Activated CD4-positive, alpha-beta T cell treated with anti-CD3 and anti-CD28 coated beads, Interleukin-2, amount 50 U/mL, for 16 hours (primary cell): ENCODE measurements at places on chromosomes 6 and 20.
A peak's percentile ranks its signal among the peaks of the same experiment; 100 is the strongest.

DNA sequence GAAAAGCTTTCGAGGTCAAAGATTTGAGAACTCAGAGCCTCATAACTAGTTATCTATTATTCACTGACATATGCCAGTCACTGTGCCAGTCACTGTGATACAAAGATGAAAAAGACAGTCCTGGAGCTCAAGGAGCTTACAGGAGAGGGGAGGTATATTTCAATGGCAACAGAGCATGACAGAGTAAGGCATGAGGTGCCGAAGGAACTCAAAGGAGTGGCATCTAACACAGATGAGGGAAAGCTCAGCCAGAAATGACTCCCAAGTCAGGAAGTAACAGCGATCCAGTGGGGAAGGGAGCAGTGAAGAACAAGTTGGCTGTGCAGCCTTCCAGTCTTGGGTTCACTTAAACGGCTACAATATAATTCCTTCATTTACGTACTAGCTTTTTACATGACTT is 46.6 kb downstream of the DTNBP1 start:
- DNase-seq: no peak

- no peak for DNase-seq
Measured at GRCh38 chr6:42304053-42304712, 86.5 kb upstream of the MRPS10 start.

- no peak for DNase-seq
Measured at GRCh38 chr6:156396791-156397418, 380.3 kb upstream of the ARID1B start.

- no peak for DNase-seq
Measured at GRCh38 chr6:71238351-71238750, 50.3 kb upstream of the OGFRL1 start.

DNA sequence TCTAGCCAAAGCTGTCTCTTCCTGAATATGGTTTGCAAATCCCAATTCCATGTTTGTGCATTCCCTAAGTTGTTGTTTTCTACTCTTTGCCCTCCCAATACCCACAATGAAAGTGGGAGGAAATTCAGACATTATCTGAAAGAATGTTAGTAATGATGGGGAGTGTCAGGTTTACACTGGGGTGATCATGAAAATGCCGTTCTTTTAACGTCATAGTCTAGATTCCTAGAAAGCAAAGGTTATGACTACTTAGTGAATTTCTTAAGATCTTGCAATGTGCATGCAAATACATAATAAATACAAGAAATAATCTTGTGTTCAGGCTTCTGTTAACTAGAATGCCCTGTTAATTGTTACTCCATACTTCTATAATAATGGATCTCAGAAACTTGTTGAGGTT is 101.0 kb downstream of the LCA5 start:
- no peak for DNase-seq

- DNase-seq: no peak
Measured at GRCh38 chr6:112443179-112444065, 96.3 kb downstream of the RFPL4B start.

- DNase-seq: no peak
Measured at GRCh38 chr6:155275808-155276480, 12.1 kb downstream of the CLDN20 start.

DNA sequence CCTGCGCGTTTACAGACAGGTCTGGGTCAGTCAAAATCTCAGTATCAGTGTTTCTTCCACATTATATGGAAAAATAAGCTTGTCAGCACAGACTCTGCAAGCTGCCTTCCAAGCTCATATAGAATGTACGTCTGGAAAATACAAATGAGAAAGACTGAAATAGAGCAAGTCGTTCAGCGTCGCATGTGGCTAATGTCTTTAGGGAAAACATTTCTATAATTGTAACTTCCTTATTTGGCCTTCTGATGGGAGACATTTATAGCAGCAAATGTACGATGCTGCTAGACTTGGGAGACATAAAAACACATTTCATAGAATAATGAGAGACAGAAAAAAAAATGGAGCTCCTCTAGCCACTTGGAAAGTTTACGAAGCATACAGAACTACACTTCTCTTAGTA is 122.2 kb downstream of the KIF16B start:
- no peak for DNase-seq

DNA sequence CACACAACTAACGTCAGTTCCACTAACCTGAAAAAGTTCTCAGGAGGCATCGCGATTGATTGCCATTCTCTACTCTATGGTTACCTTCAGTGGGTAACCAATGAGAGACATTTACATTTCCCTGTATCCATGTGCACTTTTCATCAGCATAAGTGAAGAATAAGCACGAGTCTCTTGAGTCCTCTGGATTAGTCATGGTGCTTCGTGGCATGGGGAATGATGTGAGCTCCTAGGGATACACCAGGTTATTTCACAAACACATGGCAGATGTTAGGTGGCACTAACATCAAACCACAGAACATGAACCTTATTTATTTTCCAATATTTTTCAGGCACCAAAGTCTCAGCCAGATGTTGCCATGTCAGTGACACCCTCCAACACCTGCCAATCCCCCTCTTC is 64.0 kb downstream of the FYN start:
- no peak for DNase-seq

- DNase-seq: no peak
Measured at GRCh38 chr20:4260102-4260501, 244.7 kb upstream of the RNF24 start.

DNA sequence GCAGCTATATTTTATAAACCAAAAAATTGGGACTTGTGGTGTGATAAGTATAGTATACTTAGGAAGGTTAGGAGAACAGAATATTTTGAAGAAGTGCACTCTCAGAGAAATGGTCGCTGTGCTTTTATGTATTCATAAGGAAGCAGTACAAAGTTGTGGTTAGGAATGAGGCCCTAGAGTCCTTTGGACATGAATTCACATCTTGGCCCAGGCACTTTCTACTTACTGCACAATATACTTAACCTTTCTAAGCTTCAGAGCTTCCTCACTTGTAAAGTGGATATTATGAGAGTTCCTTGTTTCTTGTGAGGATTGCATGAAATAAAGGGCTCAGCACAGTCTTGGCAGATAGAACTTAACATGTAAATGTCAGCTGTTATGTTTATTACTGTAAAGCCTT is 21.0 kb upstream of the SERINC3 start:
- DNase-seq: no peak

DNA sequence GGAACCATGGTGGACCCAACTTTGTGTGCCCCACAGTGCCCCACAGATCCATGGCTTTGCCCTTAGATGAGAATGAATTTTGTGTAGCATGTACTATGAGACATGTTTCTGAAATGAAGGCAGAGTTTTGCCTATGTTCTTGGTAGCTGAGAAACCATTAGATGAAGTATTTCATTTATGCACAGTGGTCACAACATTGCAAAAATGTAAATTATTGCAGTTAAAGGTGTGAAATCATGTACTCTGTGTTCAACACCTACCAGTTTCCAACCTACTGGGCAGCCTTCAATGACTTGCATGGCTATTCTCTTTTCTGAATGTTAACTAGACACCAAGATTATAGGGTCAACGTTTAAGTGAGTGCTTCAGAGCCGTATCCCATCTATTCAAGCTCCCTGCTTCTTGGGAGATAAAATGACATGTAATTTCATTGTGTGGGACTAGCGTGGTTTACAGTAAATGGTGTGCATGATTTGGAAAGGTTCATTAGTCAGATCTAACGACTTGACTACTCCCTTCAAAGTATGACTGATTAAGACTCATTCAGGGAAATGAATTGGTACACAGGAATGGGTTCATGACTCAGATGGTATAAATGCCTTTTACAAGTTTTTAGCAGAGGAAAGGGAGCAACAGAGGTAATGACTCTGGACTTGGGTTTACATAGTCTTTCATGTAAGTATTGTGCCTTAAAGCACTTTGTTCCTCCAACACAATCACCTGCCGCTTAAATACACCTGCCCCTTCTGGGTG is 106.1 kb upstream of the AKIRIN2 start:
- peak; percentile 93 for DNase-seq

- peak; percentile 58 for DNase-seq
Measured at GRCh38 chr20:32301719-32302506, 24.5 kb downstream of the KIF3B start.

- no peak for DNase-seq
Measured at GRCh38 chr6:169320013-169320412, 66.4 kb upstream of the THBS2 start.

- no peak for DNase-seq
Measured at GRCh38 chr20:10843146-10843711, 169.4 kb upstream of the JAG1 start.

- peak; percentile 16 for DNase-seq
Measured at GRCh38 chr20:10336959-10337729, 96.9 kb downstream of the MKKS start.

DNA sequence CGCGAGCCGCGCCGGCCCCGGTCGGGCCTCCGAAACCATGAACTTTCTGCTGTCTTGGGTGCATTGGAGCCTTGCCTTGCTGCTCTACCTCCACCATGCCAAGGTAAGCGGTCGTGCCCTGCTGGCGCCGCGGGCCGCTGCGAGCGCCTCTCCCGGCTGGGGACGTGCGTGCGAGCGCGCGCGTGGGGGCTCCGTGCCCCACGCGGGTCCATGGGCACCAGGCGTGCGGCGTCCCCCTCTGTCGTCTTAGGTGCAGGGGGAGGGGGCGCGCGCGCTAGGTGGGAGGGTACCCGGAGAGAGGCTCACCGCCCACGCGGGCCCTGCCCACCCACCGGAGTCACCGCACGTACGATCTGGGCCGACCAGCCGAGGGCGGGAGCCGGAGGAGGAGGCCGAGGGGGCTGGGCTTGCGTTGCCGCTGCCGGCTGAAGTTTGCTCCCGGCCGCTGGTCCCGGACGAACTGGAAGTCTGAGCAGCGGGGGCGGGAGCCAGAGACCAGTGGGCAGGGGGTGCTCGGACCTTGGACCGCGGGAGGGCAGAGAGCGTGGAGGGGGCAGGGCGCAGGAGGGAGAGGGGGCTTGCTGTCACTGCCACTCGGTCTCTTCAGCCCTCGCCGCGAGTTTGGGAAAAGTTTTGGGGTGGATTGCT is 1.3 kb downstream of the VEGFA start:
- peak; percentile 70 for DNase-seq
